ENCODE measurements at places on chromosomes 1 and 21. TPM values are rescaled to one million over a fixed set of nuclear protein-coding genes. Genes with fewer than 3 reads are reported as not detected.

The PTGFR gene
- 0.17 TPM for polyA plus RNA-seq

DNA sequence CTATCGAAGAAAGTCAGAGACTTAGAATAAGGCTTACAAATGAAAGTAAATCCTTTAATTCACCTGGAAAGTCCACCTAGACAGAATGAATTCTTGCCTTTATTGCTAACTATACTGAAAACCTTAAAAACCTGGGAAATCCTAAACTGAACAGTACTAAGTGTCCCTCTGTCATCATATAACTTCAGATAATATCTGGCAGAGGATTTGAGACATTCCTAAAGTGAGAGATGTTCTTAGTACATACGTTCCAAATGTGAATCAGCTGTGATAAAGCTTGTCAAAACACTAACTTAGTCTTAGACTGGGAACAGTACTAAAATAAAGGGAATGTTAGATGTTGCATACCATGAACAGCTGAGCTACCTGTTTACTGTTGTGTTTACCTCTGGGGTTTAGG, 121.7 kb downstream of the TNFSF18 start:
- no peak for DNase-seq

- no peak for DNase-seq
Observed at GRCh38 chr1:4652631-4653327, 1.6 kb upstream of the AJAP1 start.

- no peak for DNase-seq
Observed at GRCh38 chr1:152954436-152954835, 7.4 kb downstream of the SPRR5 start.

The SPATA21 gene
- 0.25 TPM for polyA plus RNA-seq

DNA sequence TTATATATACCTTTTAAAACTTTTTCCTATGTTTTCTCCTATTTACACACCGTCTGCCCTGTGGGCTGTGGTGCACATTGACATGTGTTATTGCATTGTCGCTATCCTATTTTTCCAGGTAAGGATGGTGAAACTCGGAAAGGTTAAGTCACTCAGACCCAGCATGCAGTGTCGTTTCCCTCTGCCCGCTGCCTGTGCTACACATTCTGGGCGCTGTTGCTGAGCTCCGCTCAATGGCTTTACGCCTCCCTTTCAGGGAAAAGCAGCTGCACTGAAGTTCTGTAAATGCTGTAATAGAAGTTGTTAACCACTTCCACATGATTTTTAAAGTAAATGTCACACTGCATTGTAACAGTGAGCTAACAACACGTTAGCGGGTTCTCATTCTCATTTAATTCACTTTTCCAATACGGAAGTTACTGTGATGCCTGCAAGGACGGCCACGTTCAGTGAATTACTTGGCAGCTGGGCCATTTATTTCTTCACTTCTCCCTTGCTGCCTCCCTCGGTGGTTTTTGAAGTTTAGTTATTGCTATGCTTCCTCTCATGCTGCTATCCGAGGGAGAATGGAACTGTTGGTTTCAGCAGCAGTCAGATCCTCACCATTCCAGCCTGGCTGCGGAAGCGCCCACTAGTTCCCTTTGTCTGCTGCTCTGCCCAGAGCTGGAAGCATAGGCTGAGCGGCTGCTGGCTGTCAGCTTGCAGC, 288.7 kb downstream of the SPATA17 start:
- no peak for DNase-seq

DNA sequence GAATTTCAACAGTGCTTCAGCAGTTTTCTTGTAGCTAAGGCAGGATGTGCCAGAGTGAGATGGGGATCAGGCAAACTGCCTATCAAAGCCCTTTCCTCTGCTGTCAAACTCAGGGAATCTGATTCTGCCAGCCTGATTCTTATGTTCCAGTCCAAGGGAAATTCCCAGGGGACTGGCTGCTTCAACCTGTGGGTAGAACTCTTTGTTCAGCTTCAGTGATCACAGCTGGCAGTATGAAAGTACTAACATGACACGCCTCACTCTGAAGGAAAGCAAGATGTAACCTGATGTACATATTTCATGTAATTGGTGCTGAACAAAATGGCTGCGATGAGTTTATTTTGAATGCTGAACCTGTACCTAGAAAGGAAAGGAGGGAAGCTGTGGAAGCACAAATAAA, 40.1 kb upstream of the SLC5A9 start:
- no peak for DNase-seq
